ENCODE measurements at places on chromosomes 2 and 18.

GRCh38 chr2:38120829-38121228, 44.9 kb upstream of the CYP1B1 start:
- DNase-seq: no peak

- DNase-seq: no peak
These were observed 207.8 kb upstream of the SMAD2 start for GRCh38 chr18:48138210-48138609.

DNA sequence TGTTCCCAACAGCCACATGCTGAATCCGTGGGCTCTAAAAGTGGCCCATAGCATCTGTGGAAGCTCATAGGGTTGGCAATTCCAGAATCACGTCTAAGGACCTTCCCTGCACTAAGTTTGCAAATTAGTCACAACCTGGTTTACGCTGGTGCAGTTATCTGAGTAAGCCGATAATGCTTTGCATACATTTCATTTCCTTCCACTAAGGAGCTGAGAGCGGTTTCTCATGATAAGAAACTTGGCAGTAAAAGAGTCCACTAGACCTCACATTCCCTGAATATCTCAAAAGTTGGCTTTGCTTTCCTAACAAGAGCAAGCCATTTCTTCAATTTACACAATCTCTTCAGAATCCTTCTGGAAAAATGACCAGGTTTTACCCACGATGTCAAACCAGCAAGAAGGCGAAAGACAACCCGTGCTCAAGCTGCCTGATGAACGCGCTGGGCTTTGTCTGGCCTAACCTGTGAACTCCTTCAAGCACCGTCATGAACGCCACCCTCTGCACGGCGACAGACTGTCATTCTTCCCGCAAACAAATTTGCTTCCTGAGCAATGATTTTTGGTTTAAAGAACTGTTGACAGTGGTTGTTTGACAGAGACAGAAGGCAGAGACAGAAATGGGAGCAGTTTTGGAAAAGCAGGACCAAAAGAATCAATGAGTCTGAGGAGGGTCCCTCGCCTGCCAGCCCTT, 73.0 kb upstream of the COPS8 start:
- DNase-seq: no peak

DNA sequence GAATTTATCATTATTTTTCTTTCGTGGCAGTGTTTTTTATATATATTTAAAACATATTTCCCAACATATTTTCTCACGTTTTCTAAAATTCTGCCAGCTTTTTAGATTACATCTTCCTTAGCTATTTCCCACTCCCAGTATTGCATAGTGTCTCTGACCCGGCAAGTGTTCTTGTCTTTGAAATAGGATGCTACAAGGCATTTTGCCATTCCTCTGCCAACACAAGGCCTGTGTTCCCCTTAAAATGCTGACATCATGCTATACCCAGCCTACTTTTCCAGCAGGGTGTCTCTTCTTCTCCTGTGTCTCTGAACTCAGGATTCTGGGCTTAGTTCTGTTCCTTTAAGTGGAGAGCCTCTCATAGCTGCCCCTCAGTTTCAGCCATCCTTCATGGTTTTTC, 115.2 kb downstream of the DIS3L2 start:
- DNase-seq: no peak

DNA sequence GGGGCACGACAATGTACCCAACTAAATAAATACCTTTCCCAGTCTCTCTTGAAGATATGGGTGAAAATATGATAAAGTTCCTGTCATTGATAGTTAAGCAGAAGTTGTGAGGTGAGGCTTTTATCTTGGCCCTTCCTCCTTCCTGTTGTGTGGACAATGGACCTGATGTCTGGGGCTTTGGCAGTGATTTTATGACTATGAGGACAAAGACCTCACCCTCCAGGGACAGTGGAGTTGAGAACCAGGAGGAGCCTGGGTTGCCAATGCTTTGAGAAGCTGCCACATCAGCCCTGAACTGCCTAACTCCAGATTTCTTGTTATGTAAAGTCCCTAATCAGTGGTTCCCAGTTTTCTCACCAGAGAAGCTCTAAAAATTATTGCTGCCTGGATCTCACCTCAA, 20.8 kb upstream of the MGAT4A start:
- DNase-seq: no peak

DNA sequence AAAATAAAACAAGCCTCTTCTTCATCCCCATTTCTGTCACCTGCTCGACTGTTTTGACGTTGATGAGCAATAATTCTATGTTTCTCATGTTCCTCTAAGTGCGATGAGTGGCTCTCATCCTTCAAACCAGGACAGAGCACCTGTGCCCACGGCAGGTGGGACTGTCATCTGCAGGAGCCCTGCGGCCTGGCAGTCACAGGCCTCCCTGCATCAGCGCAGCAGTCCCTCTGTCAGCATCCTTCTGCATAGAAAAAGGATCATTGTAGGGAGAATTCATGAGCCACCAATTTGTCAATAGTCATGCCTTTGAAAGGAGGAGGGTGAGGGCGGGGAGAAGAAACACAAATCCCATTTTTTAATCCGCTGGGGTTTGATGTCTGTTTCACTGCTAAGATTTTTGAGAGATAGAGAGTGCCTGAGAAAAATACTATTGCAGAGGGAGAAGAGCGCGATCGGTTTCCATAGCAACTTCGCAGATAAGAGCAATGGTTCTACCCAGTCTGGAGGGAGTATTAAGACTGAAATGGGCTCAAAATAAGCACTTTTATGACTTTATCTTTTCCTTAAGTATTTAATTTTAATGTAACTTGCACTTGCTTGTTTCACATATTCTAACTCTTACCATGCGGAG, 234.3 kb upstream of the NCKAP5 start:
- DNase-seq: no peak

GRCh38 chr2:12543978-12544558, 172.7 kb upstream of the TRIB2 start:
- no peak for DNase-seq

DNA sequence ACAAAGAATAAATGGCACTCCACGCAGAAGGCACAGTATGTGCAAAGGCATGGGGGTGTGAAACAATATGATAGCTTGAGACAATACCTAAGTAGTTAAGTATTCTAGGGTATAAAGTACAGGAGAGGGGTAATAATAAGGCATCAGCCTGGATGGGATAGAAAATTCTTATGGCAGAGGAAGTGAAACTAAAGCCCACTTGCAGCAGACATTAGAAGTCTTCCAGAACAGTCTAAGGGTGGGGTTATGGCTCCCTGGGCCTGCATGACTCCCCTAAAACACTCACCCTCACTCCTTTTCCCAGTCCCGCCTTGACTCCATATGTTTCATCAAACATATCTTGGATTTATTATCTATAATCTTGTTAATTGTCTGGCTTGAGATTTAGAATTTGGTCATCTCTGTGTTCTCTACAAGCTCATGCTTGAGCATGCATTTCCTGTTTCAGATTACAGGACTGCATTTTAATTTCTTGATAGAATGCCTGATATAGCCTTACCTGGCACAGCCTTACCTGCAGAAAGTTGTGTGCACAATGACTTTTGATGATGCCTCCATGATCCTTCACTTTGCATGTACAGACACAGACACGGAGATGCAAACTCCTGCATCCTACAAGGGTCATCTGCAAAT, 28.5 kb upstream of the TMBIM1 start:
- DNase-seq: no peak

GRCh38 chr2:1687254-1687653, 57.1 kb downstream of the PXDN start:
- no peak for DNase-seq

DNA sequence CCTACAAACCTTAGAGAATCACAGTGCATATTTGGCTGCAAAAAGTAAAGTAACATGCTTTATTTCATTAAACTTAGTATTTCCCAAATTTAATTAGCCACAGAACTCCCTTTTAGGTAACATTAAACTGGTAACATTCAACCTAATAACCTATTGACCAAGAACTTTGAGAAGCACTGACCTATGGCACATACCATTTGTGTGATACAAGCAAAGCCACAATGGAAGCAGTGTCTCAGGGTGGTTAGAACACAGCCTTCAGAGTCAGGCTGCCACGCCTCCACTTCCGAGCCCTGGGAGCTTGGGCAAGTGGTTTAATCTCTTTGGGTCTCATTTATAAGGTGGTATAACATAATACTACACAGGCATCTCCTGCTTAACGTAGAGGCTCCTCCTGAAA, 301.4 kb downstream of the PDE11A start:
- no peak for DNase-seq

DNA sequence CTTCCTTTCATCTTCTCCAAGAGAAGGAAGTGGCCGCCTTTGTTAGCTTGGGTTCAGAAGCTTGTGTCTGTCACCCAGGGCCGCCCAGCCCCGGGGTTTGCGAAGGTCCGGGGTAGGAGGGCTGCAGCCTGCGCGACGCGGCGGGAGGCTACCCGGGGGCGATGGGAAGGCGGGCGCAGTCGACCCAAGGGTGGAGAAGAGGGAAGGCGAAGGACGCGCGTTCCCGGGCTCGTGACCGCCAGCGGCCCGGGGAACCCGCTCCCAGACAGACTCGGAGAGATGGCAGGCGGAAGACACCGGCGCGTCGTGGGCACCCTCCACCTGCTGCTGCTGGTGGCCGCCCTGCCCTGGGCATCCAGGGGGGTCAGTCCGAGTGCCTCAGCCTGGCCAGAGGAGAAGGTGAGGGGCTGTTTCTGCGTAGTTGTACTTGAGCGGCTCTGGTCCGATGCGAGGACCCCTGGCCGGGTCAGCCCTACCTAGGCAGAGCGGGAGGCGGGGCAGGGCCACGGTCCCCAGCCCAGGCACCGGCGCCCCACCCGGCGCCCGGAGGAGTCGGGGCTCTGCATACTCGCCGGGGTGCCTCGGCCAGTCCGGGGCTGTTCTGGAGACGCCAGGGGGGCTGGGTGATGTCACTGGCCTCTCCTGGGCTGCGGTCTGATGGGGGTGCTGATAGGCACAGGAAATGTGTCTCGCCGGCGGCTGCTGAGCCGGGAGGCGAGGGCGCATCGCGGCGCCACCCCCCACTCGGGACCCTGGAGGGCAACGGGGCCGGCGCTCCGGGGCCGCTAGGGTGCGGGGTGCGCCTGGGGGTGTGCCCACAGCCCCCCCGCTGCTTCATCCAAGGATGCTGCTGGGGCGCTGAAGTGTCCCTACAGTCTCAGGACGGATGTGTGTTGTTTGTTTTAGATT, at the start of gene QPCT:
QPCT (plus strand) TSS at position 178 of the 909 bp plus-strand sequence; CDS start at position 280, 102 bp downstream.
- DNase-seq: no peak

DNA sequence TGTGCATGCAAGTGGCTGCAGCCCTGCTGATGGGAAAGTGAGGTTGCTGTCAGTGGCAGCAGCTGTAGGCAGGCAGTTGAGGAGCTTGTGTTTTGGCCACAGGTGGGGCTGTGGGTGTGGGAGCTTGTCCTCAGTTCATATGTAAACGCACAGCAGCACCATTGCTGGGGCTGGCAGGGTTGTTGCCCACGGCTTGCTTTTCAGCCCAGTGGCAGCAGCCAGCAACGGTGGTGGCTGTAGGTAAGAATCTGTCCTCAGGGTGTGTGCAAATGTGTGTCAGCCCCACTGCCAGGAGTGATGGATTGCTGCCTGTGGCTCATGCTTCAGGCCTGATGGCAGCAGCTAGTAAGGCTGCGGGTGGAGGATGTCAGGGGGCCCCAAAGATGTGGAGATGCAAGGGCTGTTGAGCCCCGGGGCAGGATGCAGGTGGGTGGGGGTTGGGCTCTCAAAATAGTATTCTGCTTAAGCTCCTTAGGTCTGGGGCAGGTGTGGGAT, 141.3 kb upstream of the THUMPD2 start:
- no peak for DNase-seq

All from NCI-H2081 treated with DMSO at 0.1 percent for 48 hours (cell line).